ENCODE measurements at places on chromosomes 7 and 10. TPM values are rescaled to one million over a fixed set of nuclear protein-coding genes. Genes with fewer than 3 reads are reported as not detected.

The CNNM2 gene
- total RNA-seq = 0.49 TPM

The UNC5B gene
- 3.0 TPM for total RNA-seq

The IMPDH1 gene
- 8.6 TPM for total RNA-seq

The ERLIN1 gene
- total RNA-seq = 11.6 TPM

The AP5Z1 gene
- 8.9 TPM for total RNA-seq

- DNase-seq = no peak
Observed at GRCh38 chr10:61438141-61438988, 14.8 kb downstream of the TMEM26 start.

DNA sequence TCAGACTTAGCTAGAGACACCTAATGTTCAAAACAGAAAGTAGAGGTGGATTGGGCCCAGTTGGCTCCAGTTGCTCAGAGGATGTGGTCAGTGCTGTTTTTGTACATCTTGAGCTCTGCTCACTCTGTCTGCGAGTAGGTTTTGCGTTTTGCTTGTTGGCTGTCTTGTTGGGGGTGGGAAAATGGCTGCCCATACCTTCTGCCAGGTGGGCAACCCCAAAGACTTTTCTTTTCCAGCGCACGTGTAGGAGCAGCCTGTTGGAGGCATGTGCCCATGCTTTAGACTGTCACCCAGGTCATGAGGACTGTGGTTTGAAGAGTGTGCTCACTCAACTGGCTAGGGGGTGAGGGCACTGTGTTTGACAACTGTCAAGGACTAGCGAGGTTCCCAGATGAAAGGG lies 73.9 kb downstream of the KAT6B start:
- no peak for DNase-seq

DNA sequence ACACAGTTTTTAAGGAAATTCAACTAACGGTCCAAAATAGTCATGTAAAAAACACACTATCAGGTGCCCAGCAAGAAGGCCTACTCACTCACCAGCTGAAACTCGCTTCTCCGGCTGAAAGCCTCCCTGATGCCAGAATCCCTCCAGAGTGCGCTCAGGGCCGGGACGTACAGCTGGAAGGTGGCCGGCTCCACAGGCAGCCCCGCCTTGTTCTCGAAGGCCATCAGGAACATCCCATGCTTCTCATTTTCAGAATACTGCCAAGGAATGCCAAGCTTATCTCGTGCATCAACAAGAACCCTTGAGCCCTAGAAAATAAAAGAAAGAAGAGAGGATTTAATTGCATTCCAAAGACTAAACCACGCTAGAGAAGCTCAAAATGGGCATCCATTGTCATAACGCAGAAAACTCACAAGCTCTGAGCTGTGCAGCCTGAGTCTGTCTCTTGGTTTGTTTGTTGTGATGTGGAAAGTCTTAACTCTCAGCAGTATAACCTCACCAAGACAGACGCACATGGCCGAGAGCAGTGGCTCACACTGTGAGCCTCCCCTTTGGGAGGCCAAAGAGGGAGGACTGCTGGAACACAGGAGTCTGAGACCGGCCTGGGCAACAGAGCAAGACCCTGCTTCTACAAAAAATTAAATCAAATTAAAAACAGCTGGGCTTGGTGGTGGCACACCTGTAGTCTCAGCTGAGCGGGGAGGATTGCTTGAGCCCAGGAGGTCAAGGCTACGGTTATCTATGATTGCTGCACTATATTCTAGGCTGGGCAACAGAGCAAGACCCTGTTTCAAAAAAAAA lies 49.1 kb downstream of the GNA12 start:
- no peak for DNase-seq

DNA sequence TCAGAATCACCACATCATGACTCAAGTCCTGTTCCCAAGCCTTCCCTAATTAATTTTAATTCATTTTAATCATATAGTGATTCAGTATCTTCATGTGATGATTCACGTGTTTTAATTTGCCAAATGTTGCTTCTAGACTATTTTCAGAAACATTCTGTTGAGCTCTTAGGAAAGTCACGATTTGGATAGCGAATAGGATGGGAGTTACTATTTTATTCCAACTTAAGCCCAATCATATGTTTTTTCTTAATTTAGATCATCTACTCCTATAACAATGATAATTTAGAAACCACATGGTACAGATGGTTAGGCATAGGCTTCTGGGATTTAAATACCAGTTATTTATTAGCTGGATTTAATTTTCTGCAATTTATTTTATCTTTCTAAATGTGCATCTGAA lies 49.1 kb downstream of the RAPGEF5 start:
- no peak for DNase-seq

GRCh38 chr10:14695847-14696480 lies 78.7 kb downstream of the FAM107B start:
- no peak for DNase-seq

DNA sequence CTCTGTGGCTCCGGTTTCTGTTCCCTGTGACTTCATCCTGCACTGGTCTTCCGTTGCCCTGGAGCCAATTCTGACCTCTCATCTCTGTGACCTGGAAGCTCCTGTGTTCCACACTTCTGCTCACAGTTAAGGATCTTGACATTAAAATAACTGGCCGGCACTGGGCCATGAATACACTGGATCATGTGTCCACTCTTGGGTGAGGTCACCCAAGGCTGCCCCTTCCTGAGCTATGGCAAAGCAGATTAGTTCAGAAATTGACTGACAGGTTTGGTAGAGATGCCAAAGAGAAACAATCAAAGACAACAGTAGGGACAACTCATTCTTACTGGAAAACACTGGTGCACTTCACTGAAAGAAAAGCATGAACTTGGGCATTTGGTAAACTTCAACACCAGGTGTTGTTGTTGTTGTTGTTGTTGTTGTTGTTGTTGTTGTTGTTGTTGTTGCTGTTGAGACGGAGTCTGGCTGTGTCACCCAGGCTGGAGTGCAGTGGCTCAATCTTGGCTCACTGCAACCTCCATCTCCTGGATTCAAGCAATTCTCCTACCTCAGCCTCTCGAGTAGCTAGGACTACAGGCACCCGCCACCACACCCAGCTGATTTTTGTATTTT lies 36.7 kb upstream of the GRID1 start:
- no peak for DNase-seq

DNA sequence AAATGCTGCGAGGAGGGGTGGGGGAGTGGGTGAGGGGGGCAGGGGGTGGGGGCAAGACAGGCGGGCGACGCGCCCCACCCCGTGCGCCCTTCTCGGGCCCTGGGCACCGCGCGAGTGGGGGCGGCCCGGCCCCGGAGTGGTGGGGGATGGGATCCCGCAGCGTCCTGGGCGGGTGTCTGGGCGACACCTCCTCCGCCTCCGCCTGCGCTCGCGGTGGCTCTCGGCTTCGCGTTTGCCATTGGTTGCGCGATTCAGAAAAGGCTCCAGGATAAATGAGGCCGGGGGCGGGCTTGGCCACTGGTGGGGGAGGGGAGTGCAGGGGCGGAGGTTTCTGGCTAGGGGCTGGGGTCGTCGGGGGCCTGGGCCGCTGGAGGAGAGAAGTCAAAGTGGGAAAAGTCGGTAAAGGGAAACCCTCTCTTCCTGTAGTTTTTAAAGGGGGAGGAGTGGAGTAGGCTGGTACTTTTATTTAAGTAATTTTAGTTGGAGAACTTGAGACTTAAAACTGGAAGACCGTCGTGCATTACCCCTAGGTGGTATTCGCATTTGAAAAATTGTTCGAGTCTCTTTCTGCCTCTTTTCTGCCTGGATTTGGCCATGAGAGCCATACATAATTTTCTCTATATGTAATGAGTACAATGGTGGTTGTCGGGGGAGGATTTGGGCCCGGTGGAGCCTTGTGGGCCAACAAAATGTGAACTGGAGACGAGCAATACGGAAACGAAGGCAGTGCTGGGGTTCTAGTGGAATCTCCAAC lies 992 bp upstream of the IGF2BP3 start:
- DNase-seq = no peak

GRCh38 chr7:149229526-149229925 lies 9.9 kb upstream of the ZNF212 start:
- DNase-seq = no peak

GRCh38 chr10:91410638-91411371 lies 661 bp downstream of the HECTD2 start:
- DNase-seq = no peak

- DNase-seq = no peak
Observed at GRCh38 chr7:90923541-90923997, 327.4 kb downstream of the CDK14 start.

DNA sequence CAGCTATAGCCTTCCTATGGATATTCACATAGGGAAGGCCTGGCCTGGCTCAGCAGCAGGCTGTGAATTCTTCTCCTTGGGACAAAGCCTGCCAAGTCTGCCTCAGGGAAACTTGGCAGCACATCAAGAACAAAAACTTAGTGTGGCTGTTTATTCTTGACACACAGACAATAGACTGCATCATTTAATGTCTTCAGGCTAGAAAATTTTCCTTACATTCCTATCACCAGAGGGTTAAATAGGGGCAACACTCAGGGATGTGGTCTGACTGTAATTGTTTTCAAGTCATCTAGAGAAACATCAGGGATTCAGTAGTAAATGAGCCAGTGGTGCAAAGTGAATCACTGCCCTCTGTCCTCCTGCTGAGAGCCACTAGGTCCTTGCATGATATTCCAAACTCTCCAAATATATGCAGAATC lies 137.3 kb downstream of the SEMA3C start:
- no peak for DNase-seq

GRCh38 chr7:3194501-3195141 lies 106.4 kb upstream of the SDK1 start:
- DNase-seq = no peak

DNA sequence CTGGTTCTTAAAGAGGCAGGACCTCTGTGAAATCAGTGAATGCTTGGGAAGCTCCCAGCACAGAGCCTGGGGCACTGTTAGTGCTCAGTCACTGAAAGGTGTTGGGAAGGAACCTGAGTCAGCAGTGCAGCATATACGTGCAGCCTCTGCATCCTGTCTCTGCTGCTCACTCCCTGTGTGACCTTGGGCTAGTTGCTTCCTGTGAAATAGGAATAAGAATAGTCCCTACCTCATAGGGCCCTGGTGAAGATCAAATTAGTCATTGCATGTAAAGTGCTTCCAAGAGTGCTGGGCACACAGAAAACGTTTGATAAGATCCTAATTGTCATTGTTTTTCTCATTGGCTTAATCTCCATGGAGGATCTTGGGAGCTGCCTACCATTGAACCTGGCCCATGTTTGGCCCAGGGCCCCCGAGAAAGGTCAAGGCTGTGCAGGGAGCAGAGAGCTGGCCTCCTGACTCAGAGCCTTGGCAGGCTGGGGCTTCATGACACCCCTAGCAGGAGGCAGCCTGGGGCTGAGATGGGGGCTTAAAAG lies 73.3 kb upstream of the COL13A1 start:
- no peak for DNase-seq

DNA sequence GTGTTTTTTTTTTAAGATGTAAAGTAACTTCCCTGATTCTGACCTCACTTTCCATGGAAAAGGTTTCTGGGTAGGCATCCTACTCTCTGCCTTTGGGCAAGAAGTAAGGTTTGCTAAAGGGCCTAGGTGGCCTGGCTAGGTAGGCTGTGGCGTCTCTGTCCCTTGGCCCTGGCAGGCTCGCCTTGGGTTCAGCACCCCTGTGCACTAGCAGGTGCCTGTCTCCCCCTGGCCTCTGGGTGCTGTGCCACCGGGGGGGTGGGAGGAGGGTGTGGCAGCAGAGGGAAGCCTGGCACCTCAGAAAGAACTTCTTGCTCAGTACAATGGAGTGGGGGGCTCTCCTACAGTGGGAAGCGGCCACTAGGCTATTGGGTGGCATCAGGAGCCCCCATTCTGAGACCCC lies 14.0 kb downstream of the TECPR1 start:
- no peak for DNase-seq

GRCh38 chr7:44293561-44294324 lies 31.7 kb downstream of the CAMK2B start:
- DNase-seq = no peak

GRCh38 chr10:120278069-120278468 lies 179.0 kb upstream of the PLPP4 start:
- DNase-seq = no peak

DNA sequence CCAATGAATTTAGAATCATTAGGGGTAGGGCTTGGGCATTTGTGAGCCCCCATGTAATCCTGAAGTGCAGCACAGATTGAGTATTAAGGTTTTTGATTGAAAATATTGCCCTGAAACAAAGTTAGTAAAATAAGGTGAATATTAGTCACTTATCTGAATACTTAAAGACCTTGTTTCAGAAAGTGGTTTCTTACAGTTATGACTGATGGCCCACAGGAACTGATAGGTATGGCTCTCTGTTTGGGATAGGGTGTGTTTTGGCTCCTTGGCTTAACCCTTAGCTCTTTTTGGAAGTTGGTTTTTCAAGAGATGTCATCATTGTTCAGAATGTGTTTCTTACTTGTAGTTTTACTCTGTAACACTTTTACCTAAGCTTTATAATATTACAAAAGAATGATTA lies 34.8 kb downstream of the MDFIC start:
- DNase-seq = no peak

DNA sequence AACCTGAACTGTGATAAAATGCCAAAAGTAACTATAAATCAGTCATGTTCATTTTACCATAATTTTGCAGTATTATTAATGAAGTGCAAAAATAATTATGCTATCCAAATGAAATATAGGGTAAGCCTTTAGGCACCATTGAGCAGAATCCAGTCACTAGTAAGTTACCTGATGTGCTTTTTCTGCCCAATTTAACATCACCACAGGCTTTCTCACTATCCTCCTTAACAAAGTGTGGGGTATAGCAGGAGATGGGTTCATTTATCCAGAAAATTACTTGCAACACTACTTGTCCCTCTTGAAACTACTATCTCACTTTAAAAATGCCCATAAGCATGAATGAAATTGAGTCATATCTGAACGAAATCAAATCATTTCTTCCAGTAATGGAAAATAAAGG lies 211.0 kb downstream of the SEMA3A start:
- no peak for DNase-seq

Measured in psoas muscle (tissue), 8 donors.